ENCODE measurements at places on chromosomes 3 and 15. TPM values are rescaled to one million over a fixed set of nuclear protein-coding genes. Genes with fewer than 3 reads are reported as not detected.

DNA sequence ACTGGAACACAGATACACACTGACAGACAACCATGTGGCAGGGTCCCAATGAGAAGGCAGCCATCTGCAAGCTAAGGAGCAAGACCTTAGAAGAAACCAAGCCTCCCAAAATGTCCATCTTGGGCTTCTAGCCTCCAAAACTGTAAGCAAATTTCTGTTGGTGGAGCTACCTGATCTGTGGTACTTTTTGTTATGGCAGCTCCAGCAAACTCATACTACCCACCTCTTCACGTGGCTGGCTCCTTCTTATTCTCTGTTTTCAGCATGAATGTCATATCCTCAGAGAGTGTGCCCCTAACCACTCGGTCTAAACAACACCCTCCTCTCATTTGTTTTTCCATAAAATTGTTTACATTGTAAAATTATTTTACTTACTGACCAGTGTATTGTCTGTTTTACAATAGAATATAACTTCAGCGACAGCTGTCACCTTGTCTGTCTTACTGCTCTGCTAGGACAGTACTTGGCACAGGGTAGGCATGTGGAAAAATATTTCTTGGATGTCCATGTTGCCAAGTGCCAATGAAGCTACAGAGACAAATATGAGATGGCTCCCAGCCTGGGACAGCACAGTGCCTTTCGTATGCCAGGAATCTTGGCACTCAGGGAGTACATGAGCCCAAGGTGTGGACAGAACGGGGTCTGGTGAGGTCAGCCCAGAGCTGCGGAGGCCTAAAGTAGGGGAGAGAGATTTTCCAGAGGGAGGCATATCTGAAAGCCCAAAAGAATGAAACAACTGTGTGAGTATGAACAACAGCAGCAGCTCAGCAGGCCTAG is 17.4 kb upstream of the SLC25A36 start:
- no peak for DNase-seq

DNA sequence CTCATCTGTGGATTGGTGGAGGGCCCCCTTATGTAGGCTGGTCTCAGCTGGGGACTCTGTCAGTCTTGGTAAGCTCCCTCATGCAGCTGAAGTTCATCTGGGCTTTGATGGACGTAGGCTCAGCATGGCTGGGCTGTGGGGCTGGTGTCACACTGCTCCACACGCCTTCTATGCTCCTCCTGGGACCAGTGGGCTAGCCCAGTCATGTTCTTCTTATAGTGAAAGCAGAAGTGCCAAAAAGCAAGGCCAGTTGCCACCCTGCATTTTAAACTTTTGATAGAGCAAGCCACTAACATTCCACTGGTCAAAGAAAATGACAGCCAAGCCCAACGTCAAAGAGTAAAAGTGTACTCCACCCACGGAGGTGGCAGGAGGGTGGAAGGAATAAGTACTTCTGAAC is 165.5 kb downstream of the MEX3B start:
- no peak for DNase-seq

GRCh38 chr3:10449436-10449835 is 56.0 kb downstream of the ATP2B2 start:
- no peak for DNase-seq

GRCh38 chr3:49791571-49791970 is 5.2 kb upstream of the IP6K1 start:
- DNase-seq: no peak

- no peak for DNase-seq
Measured at GRCh38 chr3:145869958-145870357, 291.0 kb downstream of the PLOD2 start.

DNA sequence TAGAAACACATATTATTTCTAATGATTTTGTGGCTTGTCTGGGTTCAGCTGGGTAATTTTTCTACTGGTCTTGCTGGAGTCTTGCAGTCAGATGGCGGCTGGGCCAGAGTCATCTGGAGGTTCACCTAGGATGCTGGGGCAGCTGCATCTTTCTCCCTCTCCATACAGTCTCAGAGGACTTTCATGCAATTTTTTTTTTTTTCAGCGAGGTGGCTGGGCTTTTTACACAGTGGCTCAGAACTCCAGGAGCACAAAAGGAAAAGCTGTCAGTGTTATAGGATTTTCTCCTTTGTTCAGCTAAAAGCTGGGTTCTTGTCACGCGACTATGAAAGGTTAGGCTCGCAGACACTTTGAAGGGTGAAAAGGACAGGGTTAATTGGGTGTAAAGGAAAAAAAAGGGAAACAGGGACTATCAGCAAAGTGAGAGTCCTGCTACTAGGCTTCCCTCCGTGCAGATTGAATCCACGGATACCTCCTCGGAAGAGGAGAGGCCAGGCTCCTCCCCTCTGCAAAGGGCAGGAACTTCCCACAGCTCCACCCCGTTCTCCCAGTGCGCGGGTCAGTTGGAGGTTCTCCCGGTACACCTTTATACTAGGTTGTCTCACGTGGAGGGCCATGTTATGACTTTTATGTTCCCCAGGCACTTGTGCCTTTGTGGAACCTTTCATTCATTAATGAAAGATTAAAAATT is 44.3 kb downstream of the ADGRG7 start:
- DNase-seq: no peak

GRCh38 chr3:122013448-122013925 is 8.6 kb downstream of the ILDR1 start:
- no peak for DNase-seq

DNA sequence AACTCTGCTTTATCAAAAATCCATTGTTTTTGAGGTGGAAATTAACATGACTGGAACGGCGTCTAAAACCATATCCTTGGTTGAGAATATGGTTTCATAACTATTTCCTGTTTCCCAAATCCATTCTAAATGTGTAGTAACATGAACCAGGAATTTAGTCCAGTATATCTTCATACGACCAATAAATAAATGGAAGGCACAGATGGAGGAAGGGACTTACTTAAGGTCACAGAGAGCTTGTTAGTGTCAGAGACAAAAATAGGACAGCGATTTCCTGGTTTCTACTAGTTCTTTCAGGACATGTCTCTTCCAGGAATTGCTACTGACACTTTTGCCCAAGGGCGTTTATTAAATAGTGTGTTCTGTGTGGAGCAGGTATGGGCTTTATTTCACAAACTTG is 41.2 kb downstream of the HES1 start:
- DNase-seq: no peak

DNA sequence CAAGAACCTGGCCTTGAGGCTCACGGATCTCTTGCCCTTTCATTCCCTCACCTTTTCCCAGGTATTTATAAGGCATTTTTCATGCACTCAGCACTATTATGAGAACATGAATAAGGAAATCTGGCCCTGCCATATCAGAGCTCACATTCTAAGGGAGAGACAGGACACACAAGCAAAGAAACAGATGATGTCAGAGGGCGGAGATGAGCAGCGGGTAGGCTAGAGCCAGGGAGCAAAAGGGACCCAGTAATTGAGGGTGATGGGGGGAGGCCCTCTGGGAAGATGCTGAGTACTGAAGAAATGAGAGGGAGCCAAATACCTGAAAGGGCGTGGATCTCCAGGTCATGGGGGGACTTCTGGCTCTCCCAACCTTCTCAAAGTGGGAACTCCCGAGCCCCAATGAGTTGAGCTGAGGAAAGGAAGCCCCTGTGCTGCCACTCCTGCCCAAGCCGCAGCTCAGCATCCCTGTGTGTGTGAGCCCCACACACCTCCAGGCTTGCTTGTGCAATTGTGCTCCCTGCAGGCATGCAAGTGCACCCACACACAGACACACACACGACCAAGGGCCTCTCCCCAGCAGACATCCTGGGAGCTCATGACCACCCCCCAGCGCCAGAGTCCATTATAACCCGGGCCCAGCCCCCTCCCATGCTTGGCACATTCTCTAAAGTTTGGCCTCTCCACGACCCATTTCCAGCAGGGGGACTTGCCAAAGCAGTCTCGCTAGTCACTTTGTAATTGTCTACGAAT is 81.4 kb upstream of the PXYLP1 start:
- DNase-seq: no peak

DNA sequence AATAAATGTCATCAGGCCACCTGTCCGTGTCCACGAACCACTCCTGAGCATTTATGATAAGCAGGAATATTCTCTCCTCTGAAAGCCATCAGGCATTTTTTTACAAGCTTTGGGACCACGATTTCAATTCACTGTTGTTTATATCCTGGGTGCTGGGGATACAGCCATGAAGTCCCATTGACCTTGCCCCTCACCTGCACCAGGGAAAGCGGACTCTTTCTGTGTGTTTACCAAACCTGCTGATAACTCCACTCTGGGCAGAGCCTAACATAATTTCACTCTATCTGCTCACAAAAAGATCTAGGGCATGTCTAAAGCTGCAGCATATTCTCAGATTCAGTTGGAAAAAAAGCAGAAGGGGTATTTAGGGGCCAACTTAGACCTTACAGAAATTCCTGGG is 4.8 kb downstream of the DNASE1L3 start:
- no peak for DNase-seq

The FHIT gene
- 26.6 TPM for polyA plus RNA-seq
